ENCODE measurements at places on chromosomes 4 and X.

DNA sequence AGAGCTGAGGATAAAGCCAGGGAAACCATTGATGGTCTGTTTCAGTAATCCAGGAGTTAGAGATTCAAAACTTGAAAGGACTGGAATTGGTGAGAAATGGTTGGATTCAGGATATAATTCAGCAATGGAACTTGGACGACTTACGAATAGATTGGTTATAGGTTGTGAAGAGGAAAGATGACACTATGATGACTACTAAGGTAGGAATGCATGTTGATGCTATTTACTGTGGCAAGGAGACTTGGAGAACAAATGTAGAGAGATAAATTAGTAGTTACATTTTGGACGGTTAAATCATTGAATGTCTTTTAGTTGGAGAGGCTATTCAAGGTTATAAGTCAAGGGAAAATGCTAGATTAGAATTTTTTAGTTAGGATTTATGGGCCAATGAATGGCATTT is 365.4 kb upstream of the TECRL start:
- DNase-seq, result no peak

DNA sequence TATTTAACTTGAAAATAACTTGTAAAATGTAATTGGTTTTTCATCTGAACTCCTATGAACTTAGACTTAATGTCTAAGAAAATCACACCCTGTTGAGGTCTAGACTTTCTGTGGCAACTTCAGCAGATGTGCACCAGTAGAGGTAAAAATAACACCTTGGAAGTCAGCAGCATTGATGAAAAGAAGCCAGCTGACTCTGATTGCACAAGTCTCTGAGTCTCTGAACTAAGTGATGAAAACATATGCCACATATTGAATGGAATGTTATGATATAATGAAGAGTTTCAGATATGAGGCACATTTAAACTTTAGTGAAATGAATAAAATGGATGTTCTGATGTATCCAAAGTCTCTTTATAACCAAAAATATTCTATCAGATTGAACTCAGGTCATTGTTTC is 155.4 kb downstream of the GPM6A start:
- no peak for DNase-seq

DNA sequence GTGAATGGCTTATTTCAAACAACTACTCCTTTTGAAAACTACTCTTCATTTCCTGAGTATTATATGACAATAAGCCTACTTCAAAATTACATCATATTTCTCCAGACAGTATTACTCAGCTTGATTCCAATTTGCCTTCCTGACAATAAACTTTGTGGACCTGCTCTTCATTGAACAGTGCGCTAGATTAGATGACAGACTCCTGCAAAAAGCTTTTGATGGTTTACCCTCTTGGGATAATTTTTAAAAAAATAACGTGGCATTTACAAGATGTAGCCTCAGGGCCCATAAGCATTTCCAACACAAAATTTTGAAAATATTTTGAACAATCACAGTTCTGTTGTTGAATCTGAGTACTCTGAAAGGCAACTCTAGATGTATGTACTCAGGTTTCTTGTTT is 25.9 kb downstream of the MGAT4D start:
- no peak for DNase-seq

DNA sequence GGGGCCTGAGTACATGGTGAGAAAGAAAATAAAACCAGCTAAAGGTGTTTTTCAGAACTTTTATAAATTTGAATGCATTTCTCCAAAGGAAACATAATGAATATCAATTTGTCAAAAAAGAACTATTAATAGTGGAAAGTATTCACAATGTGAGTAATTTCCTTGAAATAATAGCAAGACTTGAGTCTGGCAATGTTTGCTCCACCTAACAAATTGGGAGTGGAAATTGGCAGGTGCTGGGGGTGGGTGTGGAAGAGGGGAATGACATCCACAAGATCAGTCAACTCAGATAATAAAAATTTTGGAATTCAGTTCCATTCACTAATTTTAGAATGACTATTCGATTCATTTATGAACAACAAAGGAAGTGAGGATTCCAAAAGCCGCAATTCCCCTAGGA is 884.8 kb upstream of the SLIT2 start:
- DNase-seq, result no peak

Measured in HuH-7 (cell line).